ENCODE measurements at places on chromosomes 2 and 18.
A peak's percentile ranks its signal among the peaks of the same experiment; 100 is the strongest.

DNA sequence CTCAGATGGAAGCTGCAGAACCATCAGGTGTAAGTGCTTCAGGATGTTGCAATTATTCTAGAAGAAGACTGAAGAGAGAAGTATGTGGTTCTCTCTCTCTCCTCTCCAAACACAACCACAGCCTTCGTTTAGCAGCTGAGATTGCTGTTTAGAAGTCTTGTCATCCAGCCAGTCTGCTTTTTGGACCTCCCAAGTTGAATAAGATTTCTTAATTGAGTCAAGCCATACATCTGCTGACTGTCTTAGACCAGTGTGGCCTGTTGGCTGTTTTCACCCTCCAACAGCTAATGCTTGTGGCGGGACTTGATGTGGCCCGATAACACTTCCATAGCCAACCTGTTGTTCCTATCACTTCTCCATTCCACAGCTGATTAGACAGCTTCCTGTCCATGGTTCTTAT lies 91.3 kb upstream of the TMEM17 start:
- no peak for DNase-seq

- no peak for DNase-seq
Observed at GRCh38 chr2:161420406-161421074, 4.4 kb downstream of the TBR1 start.

DNA sequence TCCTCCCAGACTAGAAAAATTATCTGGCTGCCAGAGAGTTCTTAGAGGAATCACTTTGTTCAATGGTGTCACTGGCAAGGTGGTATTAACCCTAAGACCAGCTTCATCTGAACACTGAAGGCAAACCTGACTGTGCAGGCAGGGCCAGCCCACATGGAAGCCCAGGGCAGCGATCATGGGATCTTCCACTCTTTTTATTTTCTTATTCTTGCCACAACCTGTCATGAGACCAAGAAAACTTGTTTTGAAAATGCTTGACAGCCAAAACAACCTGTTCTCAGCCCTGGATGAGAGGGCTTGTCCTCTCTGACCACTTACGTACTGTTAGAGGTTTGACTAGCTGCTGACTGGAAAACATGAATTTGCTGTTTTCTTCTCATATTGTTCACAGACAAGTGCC lies 75.3 kb upstream of the FOSL2 start:
- no peak for DNase-seq

- peak; percentile 61 for DNase-seq
Observed at GRCh38 chr18:74183130-74183529, 34.8 kb downstream of the TIMM21 start.

DNA sequence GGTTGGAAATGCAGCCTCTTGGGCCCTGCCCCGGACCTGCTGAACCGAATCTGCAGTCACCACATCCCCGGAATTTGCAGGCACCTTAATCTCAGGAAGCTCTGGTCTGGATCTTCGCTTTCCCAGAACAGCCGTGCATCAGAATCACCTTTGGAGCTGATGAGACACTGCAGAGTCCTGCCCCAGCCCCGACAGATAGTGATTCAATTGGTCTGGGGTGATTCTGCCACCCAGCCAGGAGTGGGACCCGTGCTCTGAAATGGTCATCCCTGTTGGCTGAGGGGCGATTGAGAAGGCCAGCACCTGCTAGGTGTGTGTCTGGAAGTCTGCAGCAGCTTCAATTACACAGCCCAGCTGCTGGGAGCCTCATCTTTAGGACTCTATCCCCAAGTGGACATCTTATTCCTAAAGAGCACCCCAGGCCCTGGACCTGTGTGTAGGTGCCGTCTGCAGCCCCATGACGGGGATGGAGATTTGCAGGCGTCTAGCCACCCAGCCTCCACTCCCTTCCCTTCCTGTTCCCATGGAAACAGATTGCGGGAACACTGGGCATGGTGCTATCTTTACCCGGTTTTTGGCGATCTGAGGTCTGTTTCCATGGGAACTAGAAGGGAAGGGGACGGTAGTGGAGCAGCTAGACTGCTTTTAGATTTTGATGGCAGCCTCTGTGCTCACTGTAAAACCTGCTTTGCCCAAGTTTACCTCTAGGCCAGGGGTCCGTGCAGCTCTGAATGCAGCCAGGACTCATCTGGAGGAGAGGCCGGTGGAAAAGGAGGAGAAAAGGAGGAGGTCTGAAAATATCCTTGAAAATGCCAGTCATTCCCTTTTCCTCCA lies 156.1 kb downstream of the LDLRAD4 start:
- DNase-seq = no peak

DNA sequence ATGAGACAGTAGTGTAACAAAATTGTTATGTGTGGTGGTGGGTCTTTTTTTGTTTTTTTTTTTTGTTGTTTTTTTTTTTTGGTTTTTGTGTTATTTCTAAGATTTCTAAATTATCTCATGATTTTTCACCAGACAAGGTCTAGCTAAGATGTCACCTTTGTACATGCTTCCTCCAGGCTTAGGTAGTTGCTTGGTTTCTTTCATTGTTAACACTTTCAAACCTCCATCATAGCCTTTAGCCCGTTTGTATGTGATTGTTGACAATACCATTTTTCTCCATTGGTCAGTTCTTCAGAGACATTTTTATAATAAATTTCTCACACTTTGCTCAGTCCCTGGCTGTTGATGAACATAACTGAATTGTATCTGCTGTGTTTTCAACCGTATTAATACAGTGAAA lies 2.2 kb downstream of the RELCH start:
- DNase-seq = no peak
